ENCODE measurements at places on chromosomes 2 and 18.

GRCh38 chr2:217979151-217979811 is 23.5 kb downstream of the TNS1 start:
- no peak for DNase-seq

GRCh38 chr2:190180313-190181122 is 118.0 kb upstream of the MSTN start:
- no peak for DNase-seq

DNA sequence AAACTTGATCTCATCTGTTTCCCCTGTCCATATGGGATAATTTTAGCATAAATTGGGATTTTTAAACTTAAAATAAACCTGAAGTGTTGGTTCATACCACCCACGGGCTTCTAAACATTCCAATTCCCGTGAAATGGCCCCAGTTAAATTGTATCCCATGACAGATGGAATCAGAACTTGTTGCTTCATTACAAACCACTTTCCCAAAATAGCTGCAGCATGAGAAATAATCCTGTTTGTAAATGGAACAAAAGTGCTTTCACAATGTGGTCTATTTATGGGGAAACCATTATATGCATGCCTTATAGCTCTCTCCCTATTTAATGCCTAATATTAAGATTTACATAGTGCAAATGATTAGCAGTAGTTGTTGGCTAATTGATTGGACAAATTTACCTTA is 15.9 kb downstream of the SCG2 start:
- DNase-seq, result no peak

DNA sequence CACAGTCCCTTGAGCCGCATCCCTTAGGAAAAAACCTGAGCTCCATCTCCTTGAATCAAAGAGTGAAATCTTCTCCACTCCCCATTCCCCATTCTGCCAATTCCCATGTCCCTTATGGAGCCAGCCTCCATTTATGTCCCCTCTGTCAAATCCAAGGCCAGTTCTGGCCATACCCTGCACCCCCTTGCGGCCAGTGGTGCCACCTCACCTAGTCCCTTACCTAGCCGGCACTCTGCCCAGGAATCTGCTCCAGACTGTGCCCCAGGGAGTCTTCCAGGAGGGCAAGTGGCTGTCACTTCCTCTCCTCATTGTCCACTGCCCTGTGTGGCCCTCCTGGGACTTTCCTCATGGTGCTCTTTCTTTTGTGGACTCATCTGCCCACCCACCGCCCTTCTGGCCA is 195.4 kb upstream of the RMP24 start:
- no peak for DNase-seq

DNA sequence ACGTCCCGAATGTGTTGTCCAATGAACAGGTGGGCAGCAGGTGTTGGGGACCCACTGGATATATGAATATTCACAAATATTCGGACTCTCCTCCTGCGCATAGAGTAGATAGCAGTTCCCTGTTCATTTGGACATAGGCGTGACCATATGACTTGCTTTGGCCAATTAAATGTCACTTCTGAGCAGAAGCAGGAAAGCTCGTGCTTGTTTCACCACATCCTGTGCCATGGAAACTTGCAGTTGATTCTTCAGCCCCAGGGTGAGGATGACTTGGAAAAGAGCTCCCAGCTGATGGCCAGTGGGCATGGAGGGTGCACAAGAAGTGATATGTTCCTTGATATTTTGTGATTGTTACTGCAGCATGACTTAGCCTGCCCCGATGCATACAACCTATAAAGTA is 52.6 kb downstream of the PTPRM start:
- DNase-seq, result no peak

DNA sequence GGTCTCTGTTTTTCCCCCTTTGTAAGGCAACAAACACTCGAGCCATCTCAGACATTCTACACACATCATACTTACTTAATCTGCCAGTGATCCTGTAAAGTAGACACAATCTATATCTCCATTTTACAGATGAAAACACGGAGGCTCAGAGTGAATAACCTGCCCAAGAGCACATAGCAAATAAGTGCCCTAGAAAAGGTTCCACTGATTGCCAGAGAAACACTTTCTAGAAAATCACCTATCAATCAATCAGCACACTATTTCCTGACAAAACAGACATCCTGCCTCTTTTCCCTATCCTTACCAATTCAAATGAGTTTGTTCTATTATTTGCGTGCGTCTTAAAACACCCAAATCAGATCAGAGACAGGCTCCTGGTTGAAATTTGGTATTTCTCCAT is 23.9 kb downstream of the SLC66A3 start:
- no peak for DNase-seq

- no peak for DNase-seq
Observed at GRCh38 chr2:85976106-85976920, 87.5 kb upstream of the ST3GAL5 start.

DNA sequence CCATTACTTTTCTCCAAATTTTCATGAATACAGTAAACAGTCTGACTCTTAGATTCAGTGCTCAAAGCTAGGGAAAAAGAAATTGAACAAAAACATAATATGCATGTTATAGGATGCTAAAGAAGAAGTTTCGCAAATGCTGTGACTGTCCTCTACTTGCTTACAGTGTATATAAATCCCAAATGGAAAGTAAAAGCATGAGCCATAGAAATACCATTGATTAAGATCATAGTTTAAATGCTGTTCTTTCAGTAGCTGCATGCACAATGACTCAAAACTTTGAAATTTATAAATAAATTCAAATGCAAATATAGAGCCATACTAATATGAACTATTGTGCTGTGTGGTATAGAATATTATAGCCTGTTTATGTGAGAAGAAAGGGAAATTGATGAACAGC is 1113.9 kb upstream of the ACVR2A start:
- no peak for DNase-seq

- DNase-seq, result no peak
Observed at GRCh38 chr2:133098787-133099186, 428.8 kb upstream of the LYPD1 start.

GRCh38 chr2:20549691-20550348 is 101.1 kb downstream of the HS1BP3 start:
- DNase-seq, result no peak

- DNase-seq, result no peak
Observed at GRCh38 chr2:37617119-37617892, 54.1 kb downstream of the CDC42EP3 start.

DNA sequence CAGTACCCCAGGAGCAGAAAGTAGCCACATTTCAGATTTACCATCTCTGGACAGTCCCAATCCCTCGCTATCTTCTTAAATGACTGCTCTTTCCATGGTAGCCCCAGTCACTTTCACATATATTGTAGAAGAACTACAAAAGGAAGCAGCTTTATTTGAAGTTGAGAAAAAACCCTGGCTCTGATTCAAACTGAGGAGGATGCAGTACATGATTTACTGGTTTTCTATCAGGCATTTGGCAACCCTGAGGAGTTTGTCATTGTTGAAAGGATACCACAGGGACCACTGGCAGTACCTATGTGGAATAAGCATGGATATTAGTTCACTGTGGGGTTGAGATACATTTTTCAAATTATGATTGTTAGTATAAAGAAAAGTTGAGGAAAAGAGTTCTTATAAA is 640.9 kb upstream of the SETBP1 start:
- no peak for DNase-seq

DNA sequence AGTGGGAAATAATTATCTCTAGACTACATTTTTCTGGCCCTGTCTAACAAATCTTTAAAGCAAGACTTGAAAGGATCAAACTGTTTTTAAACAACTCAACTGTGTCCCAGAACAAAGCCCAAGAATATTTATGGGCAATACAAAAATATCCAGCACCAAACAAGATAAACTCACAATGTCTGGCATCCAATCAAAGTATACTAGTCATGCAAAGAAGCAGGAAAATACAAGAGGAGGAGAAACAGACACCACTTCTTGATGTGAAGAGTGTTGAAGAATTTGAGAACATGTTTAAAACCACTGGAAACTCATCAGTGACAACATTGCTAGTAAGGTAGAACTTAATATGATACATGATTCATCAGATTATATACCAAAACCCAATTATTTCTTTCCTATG is 66.1 kb upstream of the CDC42EP3 start:
- peak; percentile 9 for DNase-seq

DNA sequence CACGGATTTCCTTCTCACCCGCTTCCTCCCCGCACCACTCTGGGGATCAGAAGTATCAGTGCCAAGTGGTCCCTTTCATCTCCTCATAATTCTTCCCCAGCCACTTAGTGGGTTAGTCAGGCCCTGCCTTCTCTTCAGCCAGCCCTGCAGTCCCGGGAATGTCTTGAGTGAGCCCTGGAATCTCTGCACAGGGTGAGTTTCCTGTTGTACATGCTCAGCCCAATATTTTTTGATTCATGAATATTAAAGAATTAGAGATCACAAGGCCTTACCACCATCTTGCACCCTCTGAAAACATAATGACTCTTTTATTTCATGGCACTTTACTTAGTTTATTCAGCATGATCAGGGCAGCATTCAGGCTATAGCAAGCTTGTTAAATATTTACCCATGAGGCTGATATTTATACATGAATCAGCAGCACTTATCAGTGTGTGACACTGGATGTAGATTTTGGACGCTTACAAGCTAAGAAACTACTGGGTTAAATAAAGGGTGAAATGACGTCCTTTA is 159.4 kb upstream of the FOSL2 start:
- peak; percentile 94 for DNase-seq

- no peak for DNase-seq
Observed at GRCh38 chr2:43206602-43207001, 19.8 kb downstream of the ZFP36L2 start.

GRCh38 chr2:199480966-199481365 is 23.2 kb upstream of the SATB2 start:
- DNase-seq, result no peak

- peak; percentile 97 for DNase-seq
Observed at GRCh38 chr18:22282311-22283115, 113.1 kb downstream of the GATA6 start.

GRCh38 chr2:16363581-16363980 is 302.1 kb downstream of the CYRIA start:
- DNase-seq, result no peak

DNA sequence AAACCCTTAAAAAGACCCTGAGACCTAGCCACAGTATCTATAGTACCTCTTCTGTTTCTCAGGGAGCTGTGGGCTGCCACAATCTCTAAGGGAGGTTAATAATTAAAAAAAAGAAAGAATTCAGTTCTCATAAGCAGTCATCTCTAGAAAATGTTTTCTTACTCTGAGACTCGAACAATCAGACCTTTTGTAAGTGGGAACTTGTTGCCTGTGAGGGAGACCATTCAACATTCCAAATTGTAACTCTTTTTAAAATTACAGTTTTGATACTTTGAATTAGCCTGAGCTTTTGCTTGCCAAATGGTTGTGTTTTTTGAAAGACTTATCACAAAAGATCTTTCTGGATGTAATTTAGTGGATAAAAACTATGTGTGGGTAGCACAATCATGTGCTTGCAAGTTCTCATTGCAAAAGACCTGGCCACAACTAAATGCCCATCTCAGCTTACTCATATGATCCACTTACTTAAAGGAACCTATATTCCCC is 33.3 kb downstream of the IL1R2 start:
- peak; percentile 90 for DNase-seq

DNA sequence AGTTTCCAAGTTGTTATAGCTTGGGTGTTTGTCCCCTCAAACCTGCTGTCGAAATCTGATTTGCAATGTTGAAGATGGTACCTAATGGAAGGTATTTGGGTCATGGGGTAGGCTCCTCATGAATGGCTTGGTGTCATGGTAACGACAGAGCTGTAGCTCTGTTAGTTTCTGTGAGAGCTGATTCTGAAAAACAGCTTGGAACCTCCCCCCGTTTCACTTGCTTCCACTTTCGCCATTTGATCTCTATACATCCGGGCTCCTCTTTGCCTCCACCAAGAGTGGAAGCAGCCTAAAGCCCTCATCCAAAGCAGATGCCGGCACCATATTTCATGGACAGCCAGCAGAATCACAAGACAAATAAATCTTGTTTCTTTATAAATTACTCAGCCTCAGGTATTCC is 1035.1 kb upstream of the SLC39A10 start:
- no peak for DNase-seq

GRCh38 chr18:811892-812375 is at the start of gene YES1:
TSS of gene YES1 (minus strand) at chr18:812242. CDS start at chr18:756827, 55,415 bp downstream.
- DNase-seq, result no peak

DNA sequence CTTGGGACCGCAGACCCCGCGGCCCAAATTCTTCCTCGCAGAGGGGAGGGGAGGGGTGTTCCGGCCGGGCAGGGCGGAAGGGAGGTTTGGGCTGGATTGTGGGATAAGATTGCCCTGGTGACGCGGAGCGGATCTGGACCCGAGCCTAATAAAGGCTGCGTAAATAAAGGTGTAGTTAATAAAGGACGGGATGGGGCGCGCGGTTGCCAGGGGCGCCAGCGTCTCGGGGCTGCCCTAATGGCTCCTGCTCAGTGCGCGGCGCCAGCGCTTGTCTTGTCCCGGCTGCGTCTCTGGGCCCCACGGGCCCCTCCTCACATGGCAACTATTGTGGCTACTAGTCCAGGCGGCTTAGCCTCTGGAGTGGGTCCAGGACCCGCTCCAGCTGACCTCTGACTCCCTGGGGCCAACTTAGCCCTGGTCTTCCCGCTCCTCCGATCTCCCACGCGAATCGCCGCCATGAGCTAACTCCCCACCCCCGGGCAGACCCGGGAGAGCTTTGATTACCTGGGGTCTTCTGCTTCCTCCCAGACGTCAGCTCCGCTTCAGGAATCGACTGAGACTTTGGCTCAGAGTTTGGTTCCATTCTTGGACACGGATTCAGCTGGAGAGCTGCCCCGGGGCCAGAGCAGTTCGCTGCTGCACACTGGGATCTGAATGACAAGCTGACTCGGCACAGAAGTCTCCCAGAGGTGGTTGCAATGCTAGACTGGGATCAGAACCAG is 36.5 kb downstream of the SLC25A52 start:
- DNase-seq, result no peak

DNA sequence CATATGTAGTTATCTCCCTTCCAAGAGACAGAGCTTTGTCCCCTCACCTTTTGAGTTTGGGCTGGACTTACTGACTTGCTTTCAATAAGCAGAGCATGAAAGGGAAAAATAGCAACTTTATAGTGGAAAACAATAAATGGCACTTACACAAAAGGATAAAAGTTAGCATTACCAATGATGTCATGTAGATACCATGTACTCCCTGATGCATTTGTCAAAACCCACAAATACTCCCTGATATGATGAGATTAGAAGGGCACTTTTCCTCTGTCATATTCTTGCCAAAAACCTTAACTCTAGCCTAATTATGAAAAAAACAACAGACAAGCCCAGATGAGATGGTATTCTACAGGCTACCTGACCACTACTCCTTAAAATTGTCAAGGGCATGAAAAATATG is 16.0 kb downstream of the HIBCH start:
- no peak for DNase-seq

DNA sequence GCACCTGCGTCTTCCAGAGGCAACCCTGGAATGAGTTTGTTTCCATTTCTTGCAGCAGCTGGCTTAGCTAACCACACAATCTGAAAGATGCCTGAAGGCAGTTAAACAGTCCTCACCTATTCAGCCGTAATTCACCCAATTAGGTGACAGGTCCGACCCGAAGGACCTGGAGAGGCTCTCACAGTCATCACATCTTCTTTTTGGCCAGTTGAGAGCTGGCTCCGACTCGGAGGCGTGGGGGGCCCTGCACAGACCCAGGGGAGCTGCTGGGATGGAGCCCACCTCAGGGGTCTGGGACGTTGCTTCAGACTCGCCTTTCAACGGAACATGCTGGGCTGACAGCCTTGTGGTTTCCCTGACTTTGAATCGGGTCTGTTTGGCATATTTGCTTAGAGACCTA is 187.3 kb downstream of the RTP5 start:
- DNase-seq, result no peak

GRCh38 chr18:72427721-72428120 is 116.4 kb downstream of the CBLN2 start:
- DNase-seq, result peak; percentile 50
